KG1 (cell line): ENCODE measurements at places on chromosomes 16 and 17.

- no peak for DNase-seq
Measured at GRCh38 chr16:2025878-2026460, 733 bp upstream of the NHERF2 start.

- no peak for DNase-seq
Measured at GRCh38 chr17:27295945-27296344, 2.0 kb downstream of the WSB1 start.

DNA sequence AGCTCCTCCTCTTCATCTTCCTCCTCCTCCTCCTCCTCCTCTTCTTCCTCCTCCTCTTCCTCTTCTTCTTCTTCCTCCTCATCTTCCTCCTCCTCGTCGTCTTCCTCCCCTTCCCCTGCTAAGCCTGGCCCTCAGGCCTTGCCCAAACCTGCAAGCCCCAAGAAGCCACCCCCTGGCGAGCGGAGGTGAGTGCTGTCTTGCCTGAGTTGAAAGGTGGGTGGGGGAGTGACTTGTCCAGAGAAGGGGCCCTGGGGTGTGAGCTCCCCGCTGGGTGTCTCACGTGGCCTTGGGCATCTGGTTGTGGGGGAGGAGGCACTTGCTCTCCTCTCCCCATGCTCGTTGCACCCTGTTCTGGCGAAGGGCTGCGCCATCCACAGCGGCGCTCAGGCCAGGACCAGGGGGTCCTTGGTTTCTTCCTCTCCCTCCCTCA, 8.0 kb downstream of the ELOB start:
- no peak for DNase-seq

DNA sequence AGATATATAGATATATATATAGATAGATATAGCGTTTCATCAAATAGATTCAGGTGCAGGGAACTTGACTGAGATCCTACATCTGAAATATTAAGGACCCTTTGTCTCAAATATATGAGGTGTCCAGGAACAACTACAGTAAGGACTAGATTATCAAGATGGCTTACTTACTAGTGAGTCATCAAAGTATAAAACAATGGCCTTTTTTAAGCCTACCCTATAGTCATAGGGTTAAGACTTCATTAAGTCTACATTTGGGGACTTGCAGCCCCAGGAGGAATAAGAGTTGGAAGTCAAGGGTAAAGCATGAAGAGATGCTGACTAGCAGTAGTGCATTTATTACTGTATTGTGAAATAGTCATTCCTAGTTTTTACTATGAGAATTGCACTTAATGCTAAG, 1023.4 kb downstream of the CDH11 start:
- DNase-seq: no peak

DNA sequence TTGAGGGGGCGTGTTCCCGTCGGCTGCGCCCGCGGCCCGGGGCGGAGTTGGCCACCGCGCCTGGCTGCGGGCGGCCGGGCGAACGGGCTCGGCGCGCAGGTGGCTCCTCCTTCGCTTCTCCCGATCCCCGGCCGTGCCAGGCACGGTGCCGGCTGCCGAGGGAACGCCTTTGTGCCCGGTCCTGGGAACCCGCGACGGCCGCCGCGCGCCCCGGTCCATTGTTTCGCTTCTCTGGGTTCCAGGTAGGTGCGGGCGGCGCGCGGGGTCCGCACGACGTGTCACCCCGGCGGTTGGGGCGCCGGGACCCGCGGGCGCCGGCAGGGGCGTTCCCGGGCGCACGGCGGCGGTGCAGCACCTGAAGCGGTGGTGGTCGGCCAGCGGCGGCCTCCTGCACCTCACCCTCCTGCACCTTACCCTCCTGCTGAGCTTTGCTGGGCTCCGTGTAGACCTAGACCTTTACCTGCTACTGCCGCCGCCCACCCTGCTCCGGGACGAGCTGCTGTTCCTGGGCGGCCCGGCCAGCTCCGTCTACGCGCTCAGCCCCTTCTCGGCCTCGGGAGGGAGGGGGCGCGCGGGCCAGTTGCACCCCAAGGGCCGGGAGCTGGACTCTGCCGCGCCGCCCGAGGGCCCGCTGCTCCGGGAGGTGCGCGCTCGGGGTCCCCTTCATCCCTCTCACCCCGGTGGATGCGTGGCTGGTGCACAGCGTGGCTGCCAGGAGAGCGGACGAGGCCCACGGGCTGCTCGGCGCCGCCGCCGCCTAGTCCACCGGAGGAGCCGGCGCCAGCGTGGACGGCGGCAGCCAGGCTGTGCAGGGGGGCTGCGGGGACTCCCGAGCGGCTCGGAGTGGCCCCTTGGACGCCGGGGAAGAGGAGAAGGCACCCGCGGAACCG, 99.9 kb downstream of the EFCAB13 start:
- DNase-seq: no peak

DNA sequence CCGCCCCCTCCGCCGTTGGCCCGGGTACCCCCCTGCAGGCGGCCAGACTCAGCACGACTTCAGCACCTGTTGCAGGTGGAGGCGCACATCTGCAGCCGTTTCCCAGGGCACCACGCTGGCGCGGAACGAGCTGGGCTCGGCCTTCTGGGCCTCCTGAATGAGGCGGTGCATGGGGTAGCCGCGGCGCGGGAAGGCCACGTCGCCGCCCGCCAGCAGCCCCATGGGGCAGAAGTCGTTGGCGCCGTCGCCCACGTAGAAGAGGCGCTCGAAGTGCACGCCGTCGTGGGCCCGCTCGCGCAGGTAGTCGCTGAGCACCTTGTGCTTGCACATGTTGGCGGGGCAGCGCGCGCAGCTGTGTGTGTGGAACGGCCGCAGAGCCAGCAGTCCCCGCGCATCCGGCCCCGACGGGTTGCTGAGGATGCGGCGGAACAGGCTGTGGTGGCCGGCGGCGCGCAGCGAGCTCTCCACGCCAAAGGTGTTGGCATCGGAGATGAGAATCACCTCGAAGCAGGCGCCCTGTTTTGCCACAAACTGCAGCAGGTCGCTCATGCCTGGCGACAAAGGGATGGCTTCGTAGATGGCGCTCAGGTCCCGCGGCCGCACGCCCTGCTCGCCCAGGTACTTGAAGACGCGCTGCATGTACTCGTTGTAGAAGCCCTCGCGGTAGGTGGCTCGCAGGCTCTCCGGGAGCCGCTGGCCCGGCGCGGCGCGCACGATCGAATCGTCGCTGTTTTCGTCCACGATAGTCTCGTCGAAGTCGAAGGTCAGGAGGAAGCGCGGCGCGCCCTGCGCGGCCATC, 6.2 kb downstream of the PHOSPHO1 start:
- no peak for DNase-seq

- no peak for DNase-seq
Measured at GRCh38 chr17:49316258-49316570, 45.8 kb downstream of the ZNF652 start.

DNA sequence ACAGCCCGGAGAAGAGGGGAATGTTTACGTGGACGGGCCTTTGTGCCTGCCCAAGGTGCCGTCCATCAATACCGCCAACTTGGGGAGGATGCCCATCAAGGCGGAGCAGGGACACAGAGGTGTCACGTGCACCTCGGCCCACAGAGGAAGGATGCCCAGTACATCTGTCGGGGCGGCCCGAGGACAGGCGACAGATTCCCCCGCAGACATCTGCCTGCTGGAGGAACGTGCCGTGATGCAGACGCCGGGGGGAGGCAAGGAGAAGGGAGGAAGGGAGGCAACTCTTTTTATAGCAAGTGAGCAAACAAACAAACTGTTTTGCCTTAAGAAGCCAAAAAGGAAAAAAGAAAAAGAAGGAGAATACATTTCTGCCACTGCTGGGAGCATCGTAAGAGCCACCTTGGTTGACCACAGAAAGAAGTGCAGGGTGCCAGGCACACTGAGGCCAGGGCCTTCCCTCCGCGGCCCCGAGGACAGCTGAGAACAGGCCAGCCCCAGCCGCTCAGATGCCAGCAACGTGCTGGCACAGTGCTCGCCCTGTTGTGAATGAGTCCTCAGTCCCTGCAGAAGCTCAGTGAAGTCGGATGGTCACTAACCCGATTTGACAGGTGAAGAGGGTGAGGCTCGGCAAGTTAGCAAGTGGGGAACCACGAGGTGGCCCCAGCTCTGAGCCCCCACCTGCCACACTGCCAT, 146.4 kb downstream of the RBFOX3 start:
- DNase-seq: no peak

GRCh38 chr17:83136156-83136555, 56.7 kb downstream of the METRNL start:
- no peak for DNase-seq

DNA sequence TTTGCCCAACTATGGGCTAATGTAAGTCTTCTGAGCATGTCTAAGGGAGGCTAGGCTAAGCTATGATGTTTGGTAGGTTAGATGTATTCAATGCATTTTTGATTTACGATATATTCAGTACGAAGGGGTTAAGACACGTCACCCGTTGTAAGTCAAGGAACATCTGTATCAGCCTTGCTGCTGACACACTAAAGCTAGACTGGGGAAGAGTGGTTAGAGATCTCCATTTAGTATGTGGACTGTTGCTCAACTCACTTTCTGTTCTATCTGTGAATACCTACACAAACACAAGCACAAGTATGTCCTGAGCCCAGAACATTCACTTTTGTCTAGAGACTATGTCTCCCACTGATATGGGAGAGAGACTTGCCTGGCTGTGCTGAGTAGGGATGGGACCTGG, 71.5 kb downstream of the VMP1 start:
- no peak for DNase-seq

DNA sequence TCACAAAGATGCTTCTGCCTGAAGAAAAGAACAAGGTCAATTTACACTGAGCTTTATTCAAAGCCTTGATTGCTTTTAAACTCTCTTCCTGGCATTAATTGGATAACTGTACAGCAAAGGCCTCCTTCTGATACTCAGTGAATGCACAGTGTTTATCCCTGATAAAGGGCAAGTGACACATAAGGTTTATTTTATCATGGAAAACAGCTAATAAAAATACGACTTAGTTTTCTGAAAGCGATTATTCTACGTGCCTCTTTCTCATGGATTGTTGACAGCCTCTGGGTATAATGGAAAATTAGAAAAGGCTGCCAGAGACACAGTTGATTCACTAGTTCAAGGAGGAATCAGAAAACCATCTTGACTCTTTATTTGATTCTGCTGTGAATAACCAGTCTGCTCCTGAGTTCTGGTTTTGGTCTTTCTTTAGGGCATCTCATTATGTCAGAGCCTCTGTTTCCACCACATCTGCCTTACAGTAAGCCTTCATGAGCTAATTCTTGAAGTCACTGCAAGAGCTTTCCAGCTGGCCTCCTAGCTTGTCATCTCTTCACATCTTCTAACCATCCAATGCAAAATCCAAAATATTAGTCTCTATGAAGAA, 212.9 kb downstream of the CNTNAP4 start:
- DNase-seq: no peak

DNA sequence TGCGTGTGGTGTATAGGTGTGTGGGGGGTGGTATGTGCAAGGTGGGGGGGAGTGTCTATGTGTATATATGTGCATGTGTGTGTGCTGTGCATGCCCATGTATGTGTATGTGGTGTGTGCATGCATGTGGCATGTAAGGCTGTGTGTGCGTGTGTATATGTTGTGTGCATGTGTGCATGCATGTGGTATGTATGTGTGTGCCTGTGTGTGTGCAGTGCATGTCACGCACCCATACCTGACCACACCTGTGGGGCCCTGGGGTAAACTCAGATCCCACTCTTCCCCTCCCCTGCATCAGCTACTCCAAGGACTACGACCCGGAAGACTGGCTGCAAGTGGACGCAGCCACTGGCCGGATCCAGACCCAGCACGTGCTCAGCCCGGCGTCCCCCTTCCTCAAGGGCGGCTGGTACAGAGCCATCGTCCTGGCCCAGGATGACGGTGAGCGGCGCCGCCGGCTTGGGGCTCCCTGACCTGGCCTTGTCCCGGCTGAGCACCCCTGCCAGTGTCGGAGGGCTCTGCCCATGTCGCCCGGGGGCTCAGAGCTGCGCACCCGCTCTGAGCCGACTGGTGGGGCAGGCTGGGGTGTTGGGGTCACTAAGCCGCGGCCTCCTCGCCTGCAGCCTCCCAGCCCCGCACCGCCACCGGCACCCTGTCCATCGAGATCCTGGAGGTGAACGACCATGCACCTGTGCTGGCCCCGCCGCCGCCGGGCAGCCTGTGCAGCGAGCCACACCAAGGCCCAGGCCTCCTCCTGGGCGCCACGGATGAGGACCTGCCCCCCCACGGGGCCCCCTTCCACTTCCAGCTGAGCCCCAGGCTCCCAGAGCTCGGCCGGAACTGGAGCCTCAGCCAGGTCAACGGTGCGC, 9.1 kb downstream of the SLC22A31 start:
- DNase-seq: no peak

DNA sequence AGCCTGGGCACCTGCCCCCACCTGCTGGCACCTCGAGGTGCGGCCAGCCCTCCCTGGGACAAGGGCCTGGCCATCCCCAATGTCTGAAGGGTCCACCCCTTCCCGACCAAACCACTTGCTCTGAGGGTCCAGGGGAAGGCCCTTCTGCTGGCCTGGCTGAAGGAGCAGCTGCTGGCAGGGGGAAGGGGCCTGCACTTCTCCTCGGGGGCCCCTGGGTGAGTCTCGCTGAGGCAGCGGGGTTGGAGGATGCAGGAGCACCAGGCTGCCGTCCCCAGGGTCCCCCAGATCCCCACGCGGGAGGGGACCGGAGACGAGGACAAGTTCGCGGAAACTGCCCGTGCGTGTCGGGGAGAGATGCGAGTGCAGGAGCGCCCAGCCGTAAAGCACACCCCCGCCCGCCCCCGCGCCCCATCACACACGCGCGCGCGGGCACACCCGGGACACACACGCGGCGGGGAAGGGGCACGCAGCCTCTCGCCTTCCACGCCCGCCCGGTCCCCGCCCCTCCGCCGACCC, 725 bp upstream of the CACNA1H start:
- DNase-seq: no peak

DNA sequence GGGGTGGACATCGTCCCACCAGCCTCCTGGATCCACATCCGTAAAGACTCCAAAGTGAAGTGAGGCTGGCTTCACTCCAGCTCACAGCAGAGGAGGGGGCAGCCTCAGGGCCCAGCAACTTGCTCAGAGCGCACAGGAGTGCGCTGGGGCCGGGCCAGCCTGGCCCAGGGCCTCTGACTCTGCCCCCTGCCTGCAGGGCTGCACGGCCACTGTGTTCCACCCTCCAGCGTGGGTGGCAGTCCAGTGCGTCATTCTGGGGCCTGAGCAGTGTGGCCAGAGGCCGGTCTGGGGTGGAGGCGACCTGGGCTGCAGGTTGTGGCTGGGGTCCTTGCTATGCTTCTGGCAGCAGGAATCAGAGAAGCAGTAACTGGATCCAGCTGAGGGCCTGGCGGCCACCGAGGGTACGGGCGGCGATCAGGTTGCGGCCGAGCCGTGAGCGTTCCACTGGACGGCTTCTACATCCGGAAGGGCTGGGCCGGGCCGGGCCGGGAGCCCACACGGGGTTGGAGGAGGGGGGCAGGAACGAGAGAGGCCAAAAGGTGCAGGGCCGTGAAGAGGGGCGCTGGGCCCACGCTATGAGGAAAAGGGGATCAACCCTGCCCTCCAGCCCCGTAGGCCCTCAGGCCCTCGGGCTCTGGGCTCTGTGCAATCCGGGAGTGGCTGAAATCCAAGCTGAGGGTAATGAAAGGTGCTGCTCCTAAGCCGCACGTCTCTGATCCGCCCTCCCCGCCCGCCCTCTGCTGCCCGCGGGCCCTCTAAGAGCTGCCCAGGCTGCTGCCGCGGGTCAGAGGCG, at the start of gene FSCN2:
Gene FSCN2, plus strand, starts transcription at position 787 of the 793 bp plus-strand sequence. CDS start 155 bp downstream, outside the sequence.
- no peak for DNase-seq
